ENCODE measurements at places on chromosomes 13 and 19.

DNA sequence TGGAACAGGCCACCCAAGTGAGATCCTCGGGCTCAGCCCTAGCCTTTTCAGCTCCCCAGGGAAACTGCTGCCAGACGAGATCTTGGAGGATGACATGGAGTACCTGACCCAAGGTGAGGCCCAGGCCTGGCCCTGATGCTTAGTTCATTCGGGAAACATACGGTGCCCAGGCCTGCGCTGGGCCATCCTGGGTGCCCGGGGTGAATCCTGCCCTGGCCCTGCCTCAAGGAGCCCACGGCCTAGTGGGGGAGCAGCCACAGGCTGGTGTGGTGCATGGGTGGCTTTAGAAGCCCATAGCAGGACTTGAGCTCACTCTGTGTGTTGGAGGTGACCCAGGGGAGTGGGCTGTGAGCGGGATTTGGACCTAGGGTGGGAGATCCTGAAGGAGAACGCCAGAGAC lies 10.1 kb downstream of the SIX5 start:
- DNase-seq: no peak

DNA sequence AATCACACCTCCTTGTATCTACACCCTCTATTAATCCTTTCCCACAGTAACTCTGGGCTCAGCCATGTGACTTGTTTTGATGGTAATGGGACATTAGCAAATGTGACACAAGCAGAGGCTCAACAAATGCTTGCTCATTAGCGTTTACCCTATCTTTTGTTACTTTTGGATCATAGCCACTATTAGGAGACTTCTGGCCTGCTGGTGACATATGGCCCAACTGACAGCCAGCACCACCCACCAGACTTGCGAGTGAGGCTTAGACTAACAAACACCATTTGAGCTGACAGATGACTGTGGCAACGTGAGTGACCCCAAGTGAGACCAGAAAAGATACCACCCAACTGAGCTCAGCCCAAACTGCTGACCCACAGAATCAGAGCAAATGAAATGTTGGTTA lies 154.1 kb downstream of the OLFM4 start:
- no peak for DNase-seq

DNA sequence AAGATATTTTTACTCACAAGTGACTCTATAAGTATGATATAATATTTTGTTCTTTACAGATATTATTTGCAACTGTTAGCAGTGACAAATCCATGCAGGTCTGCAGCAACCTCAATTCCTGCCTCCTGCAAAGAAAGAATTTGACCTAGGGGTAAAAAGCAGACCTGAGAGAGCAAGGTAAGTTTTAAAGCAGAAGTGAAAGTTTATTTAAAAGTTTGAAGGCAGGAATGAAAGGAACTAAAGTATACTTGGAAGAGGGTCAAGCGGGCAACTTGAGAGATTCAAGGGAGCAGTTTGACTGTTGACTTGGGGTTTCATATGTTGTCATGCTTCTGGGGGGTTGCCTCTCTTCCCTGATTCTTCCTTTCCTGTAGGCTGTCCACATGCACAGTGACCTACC lies 520.1 kb upstream of the PCDH20 start:
- DNase-seq: no peak

- DNase-seq: no peak
Measured at GRCh38 chr13:77349365-77349764, 22.5 kb upstream of the MYCBP2 start.

DNA sequence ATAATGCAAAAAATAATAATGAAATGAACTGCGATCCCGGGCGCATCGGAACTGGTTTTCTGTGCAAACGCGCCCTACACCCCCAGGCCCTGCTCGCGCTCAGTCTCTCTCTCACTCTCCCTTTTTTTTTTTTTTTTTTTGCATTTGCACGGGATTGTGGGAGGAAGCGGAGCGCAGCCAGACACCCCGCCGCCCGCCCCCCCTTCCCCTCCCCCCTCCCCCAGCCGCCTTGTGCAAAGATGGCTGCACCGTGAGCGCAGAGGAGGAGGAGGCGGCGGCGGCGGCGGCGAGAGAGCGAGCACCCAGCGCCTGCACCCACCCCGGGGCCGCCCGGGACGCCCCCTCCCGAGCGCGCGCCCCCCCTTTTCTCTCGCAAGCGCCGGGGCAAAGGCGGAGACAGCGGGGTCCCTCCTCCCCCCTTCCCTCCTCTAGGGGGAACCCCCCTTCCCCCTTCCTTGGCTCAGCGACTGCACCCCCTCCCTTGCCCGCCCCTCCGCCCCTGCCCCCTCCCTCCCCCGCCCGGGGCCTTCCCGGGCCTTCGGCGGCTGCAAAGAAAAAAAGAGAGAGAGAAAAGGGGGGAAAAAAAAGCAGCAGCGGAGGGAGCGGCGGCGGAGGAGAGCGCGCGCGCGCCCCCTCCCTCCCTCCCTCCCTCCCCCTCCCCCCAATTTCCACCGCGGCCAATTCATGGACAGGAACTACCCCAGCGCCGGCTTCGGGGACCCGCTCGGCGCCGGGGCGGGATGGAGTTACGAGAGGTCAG lies at the start of gene PRR12:
PRR12 (plus strand) TSS at position 212 of the 760 bp plus-strand sequence; CDS start at position 685, 473 bp downstream.
- peak; percentile 71 for DNase-seq

DNA sequence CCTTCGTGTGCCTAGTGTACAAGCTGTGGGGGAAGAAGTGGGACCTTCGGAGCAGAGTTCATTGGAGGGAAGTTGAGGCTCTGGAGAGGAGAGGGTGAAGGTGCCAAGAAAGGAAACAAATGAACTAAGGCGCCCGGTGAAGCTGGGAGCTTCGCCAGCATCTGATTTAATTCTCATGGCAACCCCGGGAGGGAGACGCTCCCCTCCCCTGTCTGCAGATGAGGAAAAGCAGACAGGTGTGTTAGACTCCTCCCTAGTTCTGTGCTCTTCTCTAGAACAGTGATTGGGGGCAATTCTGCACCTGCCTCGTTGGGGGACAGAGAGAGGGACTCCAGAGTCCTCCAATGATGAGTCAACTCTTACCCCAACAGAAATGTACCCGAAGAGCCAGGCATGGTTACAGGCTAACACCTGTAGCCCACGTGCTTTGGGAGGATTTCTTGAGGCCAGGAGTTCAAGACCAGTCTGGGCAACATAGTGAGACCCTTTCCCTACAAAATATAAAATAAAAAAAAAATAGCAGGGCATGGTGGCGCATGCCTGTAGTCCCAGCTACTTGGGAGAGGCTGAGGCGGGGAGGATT lies 4.2 kb downstream of the SSC5D start:
- DNase-seq: peak; percentile 50

- no peak for DNase-seq
Measured at GRCh38 chr13:59674616-59675015, 489.1 kb downstream of the DIAPH3 start.

DNA sequence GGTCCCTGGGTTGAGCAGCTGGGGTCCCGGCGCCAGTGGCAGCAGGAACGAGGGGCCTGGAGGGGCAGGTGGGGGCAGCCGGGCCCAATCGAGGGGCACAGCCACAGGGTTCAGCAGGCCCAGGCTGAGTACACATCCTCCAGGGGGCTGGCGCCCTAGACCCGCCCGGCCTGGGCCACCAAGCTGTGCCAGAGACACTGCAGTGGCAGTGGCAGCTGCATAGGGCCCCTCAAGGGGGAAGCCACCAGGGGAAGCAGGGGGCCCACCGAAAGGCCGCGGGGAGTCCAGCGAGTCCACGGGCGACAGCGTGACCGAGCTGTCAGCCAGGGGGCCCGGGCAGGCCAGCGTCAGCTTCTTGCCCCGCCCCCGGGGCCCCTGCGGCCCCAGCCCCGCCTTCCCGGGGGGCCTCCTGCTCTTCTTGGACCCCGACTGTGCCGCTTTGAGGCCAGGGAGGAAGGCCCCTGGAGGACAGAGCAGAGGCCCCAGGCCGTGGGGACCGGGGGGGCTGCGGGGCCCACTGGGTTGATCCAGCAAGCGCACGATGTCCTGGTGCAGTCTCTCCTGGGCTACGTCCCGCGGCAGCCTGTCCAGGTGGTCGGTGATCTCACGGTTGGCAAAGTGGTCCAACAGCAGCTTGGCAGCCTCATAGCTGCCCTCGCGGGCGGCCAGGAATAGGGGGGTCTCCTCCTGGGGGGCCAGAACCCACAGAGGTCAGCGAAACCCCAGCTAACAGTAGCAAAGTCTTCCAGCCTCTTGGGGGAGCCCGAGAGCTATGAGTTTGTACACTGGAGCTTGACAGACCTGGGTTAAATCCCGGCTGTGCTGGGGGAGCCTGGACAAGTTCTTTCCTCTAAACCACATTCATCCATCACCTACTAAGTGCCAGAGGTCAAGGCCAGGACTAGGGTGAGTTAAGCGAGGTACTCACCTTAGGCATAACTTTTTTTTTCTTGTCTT lies 39.5 kb downstream of the NOTCH3 start:
- DNase-seq: peak; percentile 46

DNA sequence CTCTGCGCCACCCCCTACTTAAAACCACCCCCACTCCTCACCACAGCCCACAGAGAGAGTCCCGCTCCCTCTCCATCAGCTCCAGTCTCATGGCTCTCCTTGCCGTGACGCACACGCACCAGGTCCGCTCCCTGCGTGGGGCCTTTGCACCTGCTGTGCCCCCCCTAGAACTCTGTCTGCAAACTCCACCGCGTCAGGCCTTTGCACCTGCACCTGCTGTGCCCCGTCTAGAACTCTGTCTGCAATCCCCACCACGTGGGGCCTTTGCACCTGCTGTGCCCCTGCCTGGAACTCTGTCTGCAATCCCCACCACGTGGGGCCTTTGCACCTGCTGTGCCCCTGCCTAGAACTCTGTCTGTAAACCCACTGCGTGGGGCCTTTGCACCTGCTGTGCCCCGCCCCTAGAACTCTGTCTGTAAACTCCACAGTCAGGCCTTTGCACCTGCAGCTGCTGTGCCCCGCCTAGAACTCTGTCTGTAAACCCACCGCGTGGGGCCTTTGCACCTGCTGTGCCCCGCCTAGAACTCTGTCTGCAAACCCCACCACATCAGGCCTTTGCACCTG lies 4.2 kb downstream of the SHC2 start:
- no peak for DNase-seq

GRCh38 chr19:38666663-38667511 lies 19.4 kb downstream of the ACTN4 start:
- peak; percentile 90 for DNase-seq

DNA sequence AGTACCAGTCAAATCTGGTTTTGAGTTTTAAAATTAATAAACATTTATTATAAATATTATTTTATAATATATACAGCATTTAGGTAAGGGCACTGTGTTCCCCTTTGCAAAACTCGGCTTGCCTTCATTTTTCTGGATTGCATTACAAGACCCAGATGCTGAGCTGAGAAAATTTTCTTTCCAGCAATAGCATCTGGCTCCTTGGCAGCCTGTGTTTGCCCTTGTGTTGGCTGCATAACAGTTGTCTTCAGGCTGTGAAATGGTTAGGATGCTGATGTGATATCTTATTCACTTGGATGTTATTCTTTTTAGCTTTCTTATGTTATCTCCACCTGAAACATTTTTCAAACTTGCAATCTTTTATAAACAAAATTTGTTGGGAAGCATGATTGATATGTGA lies 784.4 kb downstream of the DACH1 start:
- no peak for DNase-seq

GRCh38 chr13:33610438-33611120 lies 207.4 kb upstream of the RFC3 start:
- peak; percentile 99 for DNase-seq

DNA sequence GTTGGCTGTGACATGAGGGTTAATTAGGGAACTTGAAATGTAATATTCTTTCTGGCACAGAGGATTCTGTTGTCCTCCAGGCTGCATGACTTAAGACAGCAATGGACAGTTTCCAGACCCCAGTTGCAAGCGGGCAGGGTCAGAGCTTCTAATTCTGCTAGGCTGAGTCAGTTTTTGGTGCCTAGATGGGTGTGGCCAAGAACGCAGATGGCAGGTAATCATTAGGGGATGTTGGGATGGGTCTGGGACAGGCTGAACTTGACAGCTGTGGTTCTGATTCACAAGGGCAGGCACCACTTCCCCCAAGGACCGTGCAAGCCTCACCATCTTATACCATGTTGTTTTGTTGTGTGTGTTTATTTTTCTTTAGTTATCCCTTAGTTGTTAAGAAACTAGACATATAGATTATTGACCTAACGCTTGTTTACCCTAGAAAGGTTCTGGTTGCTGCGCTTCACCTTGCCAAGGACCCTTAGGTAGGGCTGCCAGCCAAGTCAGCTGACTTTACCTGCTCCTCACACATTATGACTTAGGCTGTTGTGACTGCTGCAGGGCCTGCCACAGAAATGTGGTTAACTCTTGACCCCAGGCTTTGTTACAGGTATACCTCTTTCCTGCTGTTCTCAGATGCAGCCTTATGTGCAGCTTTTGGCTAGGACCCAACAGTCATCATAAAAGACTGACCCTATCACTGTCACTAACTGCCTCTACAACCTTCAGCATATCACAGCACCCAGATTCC lies 117.7 kb upstream of the KLF12 start:
- DNase-seq: no peak

GRCh38 chr19:57947419-57948134 lies at the start of gene ZNF256:
Gene ZNF256, minus strand, starts transcription at chr19:57947706. Its CDS starts 232 bp downstream, at chr19:57947474.
- peak; percentile 97 for DNase-seq

DNA sequence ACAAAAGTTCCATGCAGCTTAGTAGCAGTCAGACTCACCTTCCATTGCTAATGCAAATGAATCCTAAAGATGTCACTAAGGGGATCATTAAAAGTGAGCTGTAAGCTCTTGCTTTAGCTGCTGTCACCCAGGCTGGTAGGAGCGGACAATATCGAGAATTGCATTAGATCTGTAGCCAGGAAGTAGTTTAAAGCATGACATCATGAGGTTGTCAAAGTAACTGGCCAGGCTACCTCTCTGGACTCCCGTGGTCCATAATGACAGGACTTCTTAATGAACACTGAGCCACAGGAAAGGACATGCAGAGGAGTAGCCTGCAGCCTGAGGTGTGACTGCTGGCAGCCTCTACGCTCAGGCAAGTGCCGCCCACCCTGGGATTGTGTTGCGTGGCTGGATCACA lies 522.3 kb upstream of the NBEA start:
- DNase-seq: no peak

- no peak for DNase-seq
Measured at GRCh38 chr13:77409412-77409811, 82.5 kb upstream of the MYCBP2 start.

DNA sequence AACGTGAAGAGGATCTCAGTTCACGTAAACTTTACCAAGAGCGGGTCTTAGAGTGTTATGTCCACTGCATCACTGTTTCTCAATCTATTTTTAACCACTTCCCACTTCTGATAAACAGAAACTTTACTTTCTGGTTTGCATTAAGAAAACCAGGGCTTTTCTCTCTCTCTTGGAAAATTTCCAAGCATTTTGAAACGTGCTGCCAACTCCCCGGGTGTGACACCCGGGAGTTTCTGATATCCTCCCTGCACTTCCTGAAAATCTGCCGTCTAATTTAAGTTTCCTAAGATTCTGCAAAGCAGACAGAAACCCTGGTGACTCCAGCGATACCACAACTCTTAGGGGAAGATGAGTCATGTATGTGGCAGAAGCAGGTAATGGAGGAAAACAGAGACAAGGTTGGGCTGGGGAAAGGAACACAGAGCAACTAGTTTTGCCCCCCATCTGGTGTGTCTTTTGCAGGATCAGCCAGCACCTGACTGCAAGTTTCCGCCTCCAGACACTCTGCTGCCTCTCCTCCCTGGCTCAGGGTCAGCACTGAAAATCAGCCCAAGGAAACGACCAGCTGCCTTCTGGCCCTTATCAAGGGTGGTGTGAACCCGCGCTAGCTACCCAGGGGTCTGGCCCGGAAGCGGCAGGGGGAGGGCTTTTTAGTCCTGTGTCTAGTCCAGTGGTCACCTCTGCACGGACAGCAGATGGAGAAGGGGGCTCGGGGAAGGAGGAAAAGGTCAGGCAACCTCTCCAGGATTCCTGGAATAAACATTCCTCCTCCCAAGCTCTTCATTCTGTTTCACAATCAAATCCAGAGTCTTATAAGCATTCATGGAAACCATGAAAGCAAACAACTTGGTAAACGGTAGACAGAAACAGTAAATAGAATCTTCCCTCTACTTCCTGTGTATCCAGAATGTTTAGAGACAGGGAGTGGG lies 11.3 kb upstream of the FFAR2 start:
- no peak for DNase-seq

All from SJCRH30 (cell line).